Stimulated activated CD4-positive, alpha-beta T cell treated with anti-CD3 and anti-CD28 coated beads, Interleukin-2, amount 100 ng/mL, for 24 hours (primary cell): ENCODE measurements at places on chromosomes 2 and 18.

DNA sequence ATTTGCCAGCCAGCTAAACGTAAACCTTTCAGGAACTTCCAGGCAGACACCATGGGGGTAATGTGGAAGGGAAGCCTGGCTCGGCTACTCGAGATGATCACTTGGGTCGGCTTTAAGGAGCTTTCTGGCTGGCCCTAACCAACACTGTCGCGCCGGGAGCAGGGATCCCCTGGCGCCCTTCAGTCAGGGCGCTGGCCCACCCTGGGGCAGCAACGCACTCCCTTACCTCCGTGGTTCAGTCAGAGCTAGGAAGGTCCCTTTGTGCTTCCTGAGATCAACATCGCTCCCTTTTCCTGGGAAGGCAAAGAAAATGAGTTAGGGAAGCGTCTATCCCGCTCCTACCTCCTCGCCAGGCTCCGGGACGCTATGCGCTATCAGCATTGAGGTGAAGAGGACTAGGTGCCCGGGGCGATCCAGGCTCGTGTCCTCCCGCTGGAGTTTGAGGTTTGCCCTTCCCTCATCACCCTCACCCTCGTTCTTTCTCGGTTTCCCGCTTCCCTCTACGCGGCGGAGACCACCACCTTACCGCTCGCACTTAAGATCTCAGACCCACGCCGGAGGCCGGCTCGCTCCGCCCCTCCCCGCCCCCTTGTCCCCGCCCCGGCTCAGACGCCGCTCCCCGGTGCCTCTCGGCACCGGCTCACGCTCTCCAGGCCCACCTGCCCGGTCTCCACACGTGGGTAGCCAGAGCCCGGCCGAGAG, 449 bp upstream of the ATRAID start:
- peak; percentile 23 for DNase-seq

DNA sequence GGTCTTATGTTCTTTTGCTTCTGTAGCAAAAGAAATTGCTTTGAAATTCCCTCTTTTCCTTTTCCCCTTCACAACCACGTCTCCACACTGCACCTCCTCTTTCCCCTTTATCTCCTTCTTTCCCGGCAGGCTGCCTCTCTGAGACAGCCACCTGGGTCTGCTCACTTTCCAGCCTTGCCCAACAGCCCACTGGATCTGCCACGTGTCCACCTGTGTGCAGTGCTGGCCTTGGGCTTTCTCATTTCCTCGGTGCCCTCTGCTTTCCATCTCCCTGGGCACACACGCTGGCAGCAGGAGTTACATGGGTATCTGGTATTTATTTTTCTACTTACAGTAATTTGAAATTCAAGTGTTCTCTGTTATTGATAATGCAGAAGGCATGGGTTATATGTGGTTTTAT, 213.4 kb upstream of the LYPD1 start:
- DNase-seq: no peak

- DNase-seq: no peak
These were observed 431.5 kb downstream of the RNF144A start for GRCh38 chr2:7348761-7349160.

- no peak for DNase-seq
These were observed 776.1 kb upstream of the RAB6C start for GRCh38 chr2:129203331-129203730.
